Testis (tissue), 5 donors: ENCODE measurements at places on chromosomes 5 and 9.
A peak's percentile ranks its signal among the peaks of the same experiment; 100 is the strongest.

GRCh38 chr5:167821669-167822068, 469.8 kb upstream of the WWC1 start:
- no peak for DNase-seq

DNA sequence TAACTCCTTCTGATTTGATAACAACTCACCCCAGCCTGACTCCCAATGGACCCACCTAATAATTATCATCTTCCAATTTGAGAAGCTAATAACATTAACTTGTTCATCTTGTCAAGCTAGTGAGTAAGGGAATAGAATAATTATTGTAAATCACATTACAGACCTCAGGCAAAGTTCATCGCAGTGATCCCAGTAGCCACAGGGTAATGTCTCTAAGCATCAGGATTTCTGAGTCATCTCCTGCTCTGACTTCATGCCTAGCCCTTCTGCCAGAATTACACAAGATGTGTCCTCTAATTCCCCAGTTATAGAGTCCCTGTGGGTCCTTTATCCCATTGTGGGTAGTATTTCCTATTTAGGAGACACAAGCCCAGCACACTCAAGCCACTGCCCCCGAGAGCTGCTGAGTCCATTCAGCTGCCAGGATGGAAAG, 365.7 kb downstream of the DEPDC1B start:
- DNase-seq, result no peak

- DNase-seq, result no peak
Measured at GRCh38 chr9:19901586-19901985, 112.7 kb upstream of the SLC24A2 start.

- DNase-seq, result no peak
Measured at GRCh38 chr9:80948066-80948465, 741.3 kb downstream of the TLE1 start.

GRCh38 chr5:77960305-77960704, 184.2 kb upstream of the TBCA start:
- DNase-seq, result no peak

DNA sequence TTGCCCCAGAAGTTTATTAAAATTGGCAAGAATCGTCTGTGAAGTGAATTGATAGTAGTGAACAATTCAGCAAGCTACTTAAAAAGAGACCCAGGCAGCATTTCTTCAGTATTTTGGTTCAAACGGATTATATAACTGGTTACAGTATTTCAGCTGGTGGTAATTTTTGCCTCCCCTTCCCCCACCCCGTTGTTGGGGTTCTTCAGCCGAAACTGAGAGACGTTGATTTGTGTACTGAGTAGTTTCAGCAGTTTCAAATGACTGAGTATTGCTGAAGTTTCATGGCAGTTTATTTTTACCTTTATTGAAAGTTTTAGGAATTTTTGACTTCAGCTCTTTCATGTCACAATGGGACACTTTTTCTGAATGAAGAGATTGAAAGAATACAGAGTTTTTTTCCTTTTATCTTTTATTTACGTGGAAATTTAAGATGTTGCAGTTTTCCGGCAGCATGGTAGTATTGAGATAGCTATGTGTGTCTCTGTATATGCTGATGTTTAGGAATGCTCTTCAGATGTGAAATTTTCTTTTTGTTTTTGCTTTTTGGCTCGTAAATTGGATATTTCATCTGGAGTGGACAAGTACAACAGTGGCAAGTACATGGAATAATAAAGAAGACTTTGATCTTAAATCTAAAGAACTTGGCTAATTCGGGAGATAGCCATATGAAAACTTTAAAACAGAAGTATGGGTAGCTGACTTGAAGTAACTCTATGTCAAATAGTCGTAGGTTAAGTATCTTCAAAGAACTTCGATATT, 1.9 kb downstream of the GPBP1 start:
- peak; percentile 39 for DNase-seq

DNA sequence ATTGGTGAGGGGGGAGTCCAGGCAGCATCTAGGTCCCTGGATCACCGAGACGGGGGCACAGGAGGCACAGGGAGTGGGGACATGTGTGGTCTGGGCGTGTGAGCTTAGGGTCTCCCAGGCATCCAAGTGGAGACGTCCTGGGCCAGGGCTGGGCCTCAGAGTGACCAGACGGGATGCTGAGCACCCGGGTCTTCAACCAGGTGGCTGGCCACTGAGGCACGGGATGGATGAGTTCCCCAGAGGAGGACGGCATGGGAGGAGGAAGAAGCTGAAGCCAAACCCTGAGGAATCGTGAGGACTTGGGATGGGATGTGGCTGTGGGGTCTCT, 88.0 kb downstream of the LMX1B start:
- no peak for DNase-seq

DNA sequence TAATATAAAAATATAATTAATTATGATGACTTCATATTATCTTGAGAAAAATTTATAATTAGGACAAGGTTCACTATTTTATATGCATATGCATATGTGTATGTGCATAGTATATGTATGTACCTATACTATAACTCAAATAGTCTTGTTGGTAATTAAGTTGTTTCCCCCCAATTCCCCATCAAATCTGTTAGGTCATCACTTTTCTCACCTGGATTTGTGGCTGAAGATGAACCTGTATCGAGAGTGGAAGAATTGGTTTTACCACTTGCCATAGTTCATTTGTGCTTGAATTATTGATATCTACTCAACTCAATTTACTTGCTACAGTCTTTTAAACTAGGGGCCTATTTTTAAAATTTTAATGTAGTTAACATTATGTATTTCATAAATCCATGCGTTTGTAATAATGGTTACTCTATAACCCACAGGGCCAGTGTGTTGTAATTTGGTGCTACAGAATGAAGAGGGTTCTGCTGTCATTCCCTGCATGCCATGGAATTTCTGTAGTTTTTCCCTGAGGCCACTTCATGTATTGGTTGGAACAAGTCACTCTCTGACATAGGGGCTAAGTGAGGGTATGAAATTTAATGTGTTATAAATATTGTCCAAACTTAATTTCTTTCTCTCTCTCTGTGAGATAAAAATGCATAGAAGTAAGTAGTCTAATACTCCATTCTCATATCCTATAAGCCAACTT, 74.9 kb downstream of the TAF11L14 start:
- DNase-seq, result no peak

GRCh38 chr5:1666812-1667588, 132.6 kb downstream of the MRPL36 start:
- DNase-seq, result peak; percentile 71
